ENCODE measurements at places on chromosomes 6 and 20.

GRCh38 chr6:136073216-136073615, 176.9 kb downstream of the MTFR2 start:
- DNase-seq, result no peak

DNA sequence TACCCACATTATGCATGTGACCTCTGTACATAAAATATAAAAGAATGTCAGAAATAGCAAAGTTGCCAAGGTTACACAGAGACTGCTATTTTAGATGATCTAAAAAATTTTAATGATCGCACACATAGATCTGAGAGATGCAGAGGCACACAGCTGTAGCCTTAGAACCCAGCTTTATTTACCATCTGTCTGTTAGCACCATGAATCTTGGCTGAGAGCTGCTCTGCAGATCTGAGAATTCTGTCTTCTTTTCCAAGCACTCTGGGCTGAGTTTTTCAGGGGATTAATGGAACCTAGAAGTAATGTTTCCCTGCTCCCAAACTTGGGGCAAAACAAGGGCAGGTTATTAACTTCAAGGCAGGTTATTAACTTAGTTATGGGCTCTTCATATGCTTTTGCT, 248.7 kb upstream of the JAG1 start:
- DNase-seq, result no peak

GRCh38 chr6:79134699-79135474, 56.8 kb upstream of the PHIP start:
- no peak for DNase-seq

- DNase-seq, result no peak
Measured at GRCh38 chr6:15477746-15478145, 185.1 kb downstream of the DTNBP1 start.

DNA sequence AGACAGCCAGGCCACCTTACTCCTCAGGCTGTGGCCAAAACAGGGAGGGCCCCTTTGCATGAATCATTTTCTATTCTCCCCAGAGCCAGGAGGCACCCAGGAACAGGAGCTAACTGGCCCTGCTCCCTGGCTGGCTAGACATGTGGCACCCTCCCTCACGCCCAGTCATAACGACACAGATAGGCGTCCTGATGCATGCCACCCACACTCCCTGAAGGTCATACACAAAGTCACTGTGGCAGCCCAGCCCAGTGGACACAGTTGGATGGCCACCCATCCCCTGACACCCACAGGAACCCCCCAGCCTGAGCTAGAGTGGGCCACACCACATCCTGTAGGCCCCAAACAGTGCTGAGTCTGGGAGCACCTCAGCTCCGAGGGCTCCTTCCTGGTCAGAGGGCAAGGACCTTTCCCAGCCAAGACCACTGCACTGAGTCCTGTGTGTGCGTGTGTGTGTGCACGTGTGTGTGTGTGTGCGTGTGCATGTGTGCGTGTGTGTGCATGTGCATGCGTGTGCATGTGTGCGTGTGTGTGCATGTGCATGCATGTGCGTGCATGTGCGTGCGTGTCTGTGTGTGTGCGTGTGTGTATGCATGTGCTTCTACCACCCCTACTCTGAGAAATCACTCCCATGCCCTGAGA, 21.6 kb downstream of the TFEB start:
- DNase-seq, result no peak

DNA sequence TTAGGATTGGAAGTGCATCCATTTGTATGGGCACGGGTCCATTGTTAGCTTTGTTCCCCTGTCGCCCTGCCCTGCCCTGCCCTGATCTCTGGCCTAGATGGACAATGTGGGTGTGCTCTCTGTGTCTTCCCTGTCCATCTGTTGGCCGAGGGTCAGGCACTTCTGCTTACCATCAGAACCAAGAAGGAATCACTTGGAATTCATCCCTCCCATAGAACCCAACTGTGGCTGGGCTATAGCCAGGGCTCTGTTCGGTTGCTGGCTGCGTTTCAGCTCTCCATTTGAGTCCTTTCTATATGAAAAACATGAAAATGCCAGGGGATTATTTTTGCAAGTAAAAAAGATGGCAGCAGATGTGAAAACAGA, 26.6 kb upstream of the TULP4 start:
- DNase-seq, result no peak

DNA sequence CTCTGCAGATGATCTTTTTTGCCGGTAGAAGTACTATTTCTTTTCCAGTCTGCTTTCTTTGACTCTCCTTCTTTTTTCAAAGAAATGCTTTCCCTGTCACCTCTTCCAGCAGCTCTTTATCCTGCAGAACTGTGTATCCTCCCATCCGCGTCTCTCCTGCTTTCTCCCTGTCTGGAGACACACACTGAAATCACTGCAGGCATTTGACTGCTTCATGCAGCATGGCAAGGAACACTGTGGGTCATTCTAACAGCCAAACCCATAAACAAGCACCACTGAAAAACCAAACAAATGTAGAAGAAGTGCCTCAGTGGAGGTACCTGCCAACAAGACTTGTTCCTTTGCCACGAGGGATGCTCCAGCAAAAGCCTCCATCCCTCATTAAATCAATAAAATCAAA, 403.7 kb upstream of the CITED2 start:
- DNase-seq, result no peak

DNA sequence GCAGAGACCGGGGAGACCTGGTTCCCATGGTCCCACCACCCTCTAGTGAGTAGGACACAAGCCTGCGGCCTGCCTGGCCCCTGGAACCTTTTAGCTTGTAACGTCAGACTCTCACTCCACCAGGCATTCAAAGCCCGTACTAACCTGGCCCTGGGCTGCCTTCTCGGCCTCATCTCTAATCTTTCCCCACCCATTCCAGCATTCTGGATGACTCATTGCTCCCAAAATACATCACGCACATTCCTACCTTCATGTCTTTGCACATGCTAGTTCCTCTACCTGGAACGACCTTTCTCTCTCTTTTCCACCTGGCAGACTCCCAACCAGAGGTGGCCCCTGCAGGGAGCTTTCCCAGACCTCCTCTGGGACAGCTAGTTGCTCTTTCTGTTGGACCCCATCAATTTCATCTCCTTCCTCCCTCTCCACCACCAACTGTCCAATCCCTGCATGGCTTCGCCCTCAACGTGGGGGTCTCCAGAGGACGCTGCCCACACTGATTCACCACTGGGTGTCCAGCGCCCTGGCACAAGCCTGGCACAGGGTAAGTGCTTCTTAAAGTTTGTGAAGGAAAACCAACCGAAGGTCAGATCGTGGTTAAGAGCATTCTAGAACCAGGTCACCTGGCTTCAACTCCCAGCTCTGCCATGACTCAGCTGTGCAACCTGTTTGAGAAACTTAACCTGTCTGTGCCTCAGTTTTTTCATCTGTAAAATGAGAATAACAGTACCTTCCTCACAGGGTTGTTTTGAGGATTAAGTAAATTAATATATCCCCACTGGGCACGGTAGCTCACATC, 35.2 kb downstream of the JPH2 start:
- no peak for DNase-seq

DNA sequence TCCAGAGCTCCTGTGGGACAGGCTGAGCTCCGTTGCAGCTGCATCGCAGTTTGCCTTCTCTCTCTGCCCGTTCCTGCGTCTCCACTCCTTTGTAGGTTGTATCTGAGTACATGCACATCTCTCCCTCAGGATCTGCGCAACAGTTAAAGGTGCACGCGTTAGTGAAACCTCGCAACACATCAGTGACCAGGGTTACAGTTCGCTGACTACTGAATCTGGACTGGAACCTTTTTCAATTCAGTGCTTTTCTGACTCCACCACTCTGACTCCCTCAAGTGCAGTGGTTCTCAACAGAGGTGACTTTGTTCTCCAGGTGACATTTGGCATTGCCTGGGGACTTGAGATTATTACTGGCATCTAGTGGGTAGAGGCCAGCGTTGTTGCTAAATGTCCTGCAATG, 44.0 kb downstream of the UST start:
- DNase-seq, result no peak

DNA sequence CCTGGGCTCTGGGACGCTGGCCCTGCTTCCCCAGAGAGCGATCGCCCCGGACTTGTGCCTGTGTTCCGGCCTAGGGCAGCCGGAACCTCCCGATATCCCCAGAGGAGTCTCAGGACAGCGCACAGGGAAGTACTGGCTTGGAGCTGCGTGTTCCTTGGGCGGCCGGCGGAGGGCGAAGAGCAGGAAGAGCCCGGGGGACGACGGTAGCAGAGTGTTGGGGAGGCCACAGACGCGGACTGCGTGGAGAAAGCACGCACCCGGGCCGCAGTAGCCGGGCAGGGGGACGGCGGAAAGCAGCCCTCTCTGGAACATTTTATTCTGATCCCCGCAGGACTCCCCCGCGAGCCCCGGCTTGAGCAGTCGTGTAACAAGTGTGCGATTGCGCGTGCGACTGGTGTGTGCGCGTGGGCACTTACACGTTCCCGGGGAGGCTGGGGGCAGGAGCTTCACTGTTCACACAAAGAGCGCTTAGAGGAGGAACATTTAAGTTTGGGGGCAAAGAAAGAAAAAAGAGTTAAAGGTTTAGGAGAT, 36.1 kb downstream of the NCR2 start:
- DNase-seq, result peak; percentile 62

DNA sequence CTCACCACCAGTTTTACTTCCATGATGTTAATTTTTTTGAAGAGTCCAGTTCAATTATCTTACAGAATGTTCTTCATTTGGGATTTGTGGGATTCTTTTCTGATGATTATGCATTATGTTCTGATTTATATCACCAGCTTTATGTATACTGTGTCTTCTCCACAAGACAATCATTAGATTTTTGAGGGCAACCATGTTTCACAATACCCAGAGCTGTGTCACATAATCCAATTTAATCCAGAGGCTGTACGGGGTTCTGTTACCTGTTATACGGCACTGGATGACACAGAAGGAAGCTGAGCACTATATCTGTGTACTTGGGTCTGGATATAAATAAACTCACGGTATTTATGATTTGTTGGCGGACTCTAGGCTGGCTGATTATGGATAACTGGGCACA, 41.6 kb upstream of the RPN2 start:
- no peak for DNase-seq

- DNase-seq, result peak; percentile 60
Measured at GRCh38 chr6:53302678-53303360, 45.9 kb downstream of the ELOVL5 start.

DNA sequence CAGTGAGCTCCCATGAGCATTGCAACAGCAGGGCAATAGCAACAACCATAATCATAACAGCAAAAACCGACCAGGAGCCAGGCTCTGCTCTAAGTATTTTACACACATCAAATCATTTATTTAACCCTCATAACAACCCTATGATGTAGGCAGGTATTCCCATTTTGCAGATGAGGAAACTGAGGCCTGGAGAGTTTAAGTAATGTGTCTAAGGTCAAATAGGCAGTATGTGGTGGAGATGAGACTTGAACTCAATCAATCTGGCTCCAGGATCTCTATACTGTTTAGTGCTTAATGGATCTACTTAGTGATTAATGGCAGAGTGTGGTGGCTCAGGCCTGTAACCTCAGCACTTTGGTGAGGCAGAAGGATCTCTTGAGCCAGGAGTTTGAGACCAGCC, 3.4 kb downstream of the TMEM151B start:
- no peak for DNase-seq

- DNase-seq, result no peak
Measured at GRCh38 chr20:10658876-10659632, 14.7 kb downstream of the JAG1 start.

DNA sequence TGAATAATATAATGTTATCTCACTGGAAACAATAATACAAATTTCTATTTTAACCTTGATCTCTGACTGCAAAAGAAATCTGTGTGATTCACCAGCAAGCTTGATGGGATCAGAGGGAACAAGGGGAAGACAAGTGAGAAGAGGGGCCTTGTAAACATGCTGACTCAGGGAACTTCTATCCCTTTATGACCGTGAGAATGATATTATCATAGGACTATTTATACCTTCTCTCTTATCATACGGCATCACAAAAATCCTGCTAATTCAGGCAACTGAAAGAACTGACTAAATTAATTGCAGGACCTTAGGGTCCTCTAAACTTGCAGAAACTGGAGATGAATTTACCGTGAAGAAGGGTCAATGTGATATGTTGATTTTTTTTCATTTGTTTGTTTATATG, 173.3 kb downstream of the PTPRK start:
- DNase-seq, result no peak

- DNase-seq, result no peak
Measured at GRCh38 chr6:74256381-74256780, 560.4 kb downstream of the CD109 start.

GRCh38 chr20:38919683-38920082, 6.5 kb upstream of the FAM83D start:
- no peak for DNase-seq

All from AG08396 (cell line).